ENCODE measurements at places on chromosomes 2 and 18.

DNA sequence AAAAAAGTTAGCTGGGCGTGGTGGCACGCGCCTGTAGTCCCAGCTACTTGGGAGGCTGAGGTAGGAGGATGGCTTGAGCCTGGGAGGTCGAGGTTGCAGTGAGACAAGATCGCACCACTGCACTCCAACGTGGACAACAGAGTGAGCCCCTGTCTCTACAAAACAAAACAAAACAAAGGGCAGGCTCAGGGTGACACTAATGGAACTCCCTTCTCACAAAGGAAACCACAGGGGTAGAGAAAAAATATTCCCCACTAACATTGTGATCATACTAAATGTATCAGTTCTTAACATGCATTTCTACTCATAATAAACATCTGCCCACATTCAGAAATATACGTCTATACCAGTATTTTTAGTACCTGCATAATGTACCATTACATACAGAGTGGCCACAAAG is 21.1 kb downstream of the STAM2 start:
- no peak for DNase-seq

DNA sequence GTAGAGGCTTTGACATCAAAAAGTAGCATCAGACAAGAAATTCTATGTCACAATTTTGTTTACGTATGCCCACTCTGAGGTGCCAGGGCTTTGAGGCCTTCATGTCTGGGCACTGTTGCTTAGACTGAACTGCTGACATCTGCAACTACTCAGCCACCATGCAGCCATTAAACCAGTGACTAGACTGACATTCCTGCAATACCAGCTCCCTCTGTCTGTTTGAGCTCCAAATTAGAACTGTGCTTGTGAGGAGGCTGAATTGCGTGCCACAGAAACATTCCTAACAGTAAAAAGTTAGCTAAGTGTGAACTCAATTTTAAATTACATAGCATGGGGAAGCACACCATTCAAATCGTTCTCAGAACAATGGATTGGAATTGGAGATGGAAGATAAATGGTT is 163.2 kb downstream of the INSIG2 start:
- no peak for DNase-seq

DNA sequence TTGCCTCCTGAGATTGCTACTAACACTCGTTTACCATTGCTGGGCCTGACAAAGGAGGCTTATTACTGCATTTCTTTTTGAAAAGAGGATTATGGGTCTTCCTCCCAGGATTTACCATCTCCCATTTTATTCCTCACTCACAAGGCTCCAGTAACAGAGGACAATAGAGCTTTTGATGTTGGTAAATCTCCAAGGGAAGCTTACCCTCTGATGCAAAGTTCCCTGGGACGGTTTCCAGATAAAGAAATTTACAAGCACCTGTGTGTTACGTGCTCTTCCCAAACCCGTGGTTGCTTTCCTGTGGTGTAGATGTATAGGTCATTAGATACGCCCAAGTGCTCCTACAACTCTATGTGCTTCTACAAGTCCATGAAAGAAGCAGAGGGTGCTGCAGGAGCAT is 17.1 kb downstream of the VSNL1 start:
- DNase-seq: no peak

GRCh38 chr18:76801567-76802505 is 20.5 kb upstream of the ZNF236 start:
- peak; percentile 8 for DNase-seq

DNA sequence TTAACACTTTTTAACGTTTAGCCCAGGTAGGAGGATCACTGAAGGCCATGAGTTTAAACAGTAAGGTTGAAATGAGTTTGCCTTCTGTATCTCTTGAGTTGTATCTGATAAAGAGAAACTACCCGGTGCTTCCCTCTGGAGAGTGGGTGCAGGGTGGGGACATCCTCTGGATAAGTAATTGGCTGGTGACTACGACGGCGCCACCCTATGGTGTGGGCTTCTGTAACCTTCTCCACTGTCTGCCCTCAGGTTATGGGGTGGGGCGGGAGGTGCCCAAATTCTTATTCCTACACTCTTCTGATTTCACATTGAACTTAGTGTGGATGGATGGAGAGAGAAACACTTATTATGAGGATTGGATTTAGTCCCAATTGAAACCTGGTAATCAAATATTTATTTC is 68.8 kb downstream of the LDLRAD4 start:
- DNase-seq: no peak

GRCh38 chr18:32612651-32613050 is 142.0 kb upstream of the GAREM1 start:
- no peak for DNase-seq

- no peak for DNase-seq
Observed at GRCh38 chr2:29841386-29842004, 79.9 kb downstream of the ALK start.

DNA sequence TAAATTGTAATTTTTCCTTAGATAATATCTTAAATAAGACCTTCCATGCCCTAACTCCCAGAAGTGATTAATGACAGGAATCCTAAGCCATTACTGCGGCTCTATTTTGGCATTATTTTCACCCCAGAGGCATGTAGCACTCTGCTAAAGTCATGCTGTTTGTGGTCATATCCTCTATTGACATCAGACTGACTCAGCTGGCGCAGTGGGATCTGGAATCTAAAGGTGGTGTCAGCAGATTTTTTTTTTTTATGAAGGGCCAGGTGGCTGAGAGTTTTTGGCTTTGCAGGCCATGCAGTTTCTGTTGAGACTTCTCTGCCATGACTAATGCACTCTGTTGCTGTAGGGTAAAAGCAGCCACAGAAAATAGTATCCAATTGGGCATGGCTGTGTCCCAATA is 64.1 kb upstream of the ACVR1C start:
- no peak for DNase-seq

- no peak for DNase-seq
Observed at GRCh38 chr2:158380746-158381145, 75.8 kb downstream of the CCDC148 start.

- DNase-seq: no peak
Observed at GRCh38 chr2:151908204-151908882, 80.1 kb upstream of the ARL5A start.

GRCh38 chr18:45871431-45872084 is 46.1 kb downstream of the SIGLEC15 start:
- DNase-seq: no peak

DNA sequence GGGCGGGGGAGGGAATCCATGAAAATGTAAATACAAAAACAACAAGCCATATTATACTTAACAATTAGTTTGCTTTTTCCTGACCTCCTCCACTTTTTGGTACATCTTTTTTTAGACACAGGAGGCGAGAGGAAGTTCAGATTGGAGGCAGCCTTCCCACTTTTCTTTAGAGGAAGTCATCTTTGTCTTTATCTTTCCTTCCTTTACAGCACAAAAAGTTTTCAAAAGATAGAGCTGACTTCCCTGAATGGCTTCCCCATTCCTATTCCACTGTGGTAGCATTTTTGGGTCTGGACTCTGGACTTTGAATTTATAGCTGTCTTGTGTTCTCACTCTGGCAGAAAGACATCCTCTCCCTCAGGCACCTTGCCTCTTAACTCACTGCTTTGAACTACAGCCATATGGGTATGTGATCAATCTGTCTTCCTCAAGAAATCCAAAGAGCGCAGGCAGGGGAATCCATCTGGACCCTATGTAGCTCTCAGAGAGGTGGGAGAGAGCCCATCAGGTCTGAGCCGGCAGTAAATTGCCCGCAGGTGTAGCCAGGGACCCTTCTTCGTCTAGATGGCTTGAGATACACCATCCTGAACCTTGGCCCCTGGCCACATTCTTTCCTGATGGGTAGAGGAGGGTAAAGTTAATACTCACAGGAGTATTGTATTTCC is 101.9 kb downstream of the AQP4 start:
- no peak for DNase-seq

- no peak for DNase-seq
Observed at GRCh38 chr2:29405707-29406106, 290.5 kb downstream of the CLIP4 start.

- no peak for DNase-seq
Observed at GRCh38 chr2:230557065-230557464, 141.1 kb downstream of the SP100 start.

GRCh38 chr2:3613524-3613905 is 18.6 kb downstream of the COLEC11 start:
- DNase-seq: no peak

DNA sequence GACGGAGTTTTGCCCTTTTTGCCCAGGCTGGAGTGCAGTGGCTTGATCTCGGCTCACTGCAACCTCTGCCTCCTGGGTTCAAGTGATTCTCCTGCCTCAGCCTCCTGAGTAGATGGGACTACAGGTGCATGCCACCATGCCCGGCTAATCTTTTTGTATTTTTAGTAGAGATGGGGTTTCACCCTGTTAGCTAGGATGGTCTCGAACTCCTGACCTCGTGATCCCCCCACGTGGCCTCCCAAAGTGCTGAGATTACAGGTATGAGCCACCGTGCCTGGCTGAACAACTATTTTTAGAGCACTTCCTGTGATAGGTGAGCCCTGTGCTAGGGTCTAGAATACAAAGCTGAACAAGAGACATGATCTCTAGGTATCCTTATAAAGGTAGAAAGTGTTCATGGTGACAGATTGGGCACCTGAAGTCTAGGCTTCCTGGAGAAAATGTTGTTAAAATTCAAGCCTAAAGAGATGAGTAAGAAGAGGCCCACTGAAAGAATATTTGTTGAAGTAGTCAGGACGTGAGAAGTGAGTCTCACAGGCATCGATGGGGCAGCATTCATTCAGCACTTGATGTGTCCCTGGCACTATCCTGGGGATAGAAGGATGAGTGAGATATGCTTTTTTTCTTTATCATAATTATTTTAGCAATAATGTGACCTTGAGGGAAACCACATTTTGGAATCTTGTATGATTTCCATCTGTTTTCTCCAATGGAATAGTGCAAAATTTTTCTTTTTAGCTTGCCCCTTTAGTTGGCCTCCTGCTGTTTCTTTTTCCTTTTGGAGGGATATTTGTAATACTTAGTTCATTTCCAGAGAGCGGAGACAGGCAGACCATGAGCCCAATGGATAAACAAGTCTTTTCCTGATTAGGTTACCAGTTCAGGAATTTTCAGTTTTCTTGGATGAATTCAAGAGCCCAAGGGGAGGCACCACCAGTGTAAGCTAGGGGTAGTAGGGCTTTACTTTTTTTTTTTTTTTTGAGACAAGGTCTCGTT is 5.1 kb downstream of the ZNF236 start:
- DNase-seq: no peak

- DNase-seq: no peak
Observed at GRCh38 chr2:95698146-95698545, 106.3 kb downstream of the TRIM43 start.

DNA sequence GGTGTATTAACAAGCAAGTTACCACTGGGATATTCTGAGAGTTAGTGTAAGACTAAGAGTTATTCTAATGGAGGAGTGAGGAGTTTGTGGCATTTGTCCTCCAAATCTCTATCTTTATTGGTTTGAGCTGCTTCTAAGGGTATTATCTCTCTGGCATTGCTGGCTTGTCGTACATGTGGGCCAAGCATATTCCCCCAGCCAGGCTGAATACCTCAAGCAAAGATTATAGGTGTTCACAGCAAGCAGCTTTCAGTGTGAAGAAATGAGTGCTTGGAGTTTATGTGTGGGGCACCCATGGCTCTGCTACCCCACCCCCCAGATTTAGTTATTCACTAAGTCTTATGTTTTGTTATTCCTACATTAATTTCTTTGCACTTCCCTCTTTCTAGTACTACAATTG is 193.6 kb upstream of the FANCL start:
- no peak for DNase-seq

GRCh38 chr18:47251289-47252120 is at the start of gene SKOR2:
SKOR2 (minus strand) TSS chr18:47251660; CDS start chr18:47249183, 2,477 bp downstream.
- DNase-seq: no peak

DNA sequence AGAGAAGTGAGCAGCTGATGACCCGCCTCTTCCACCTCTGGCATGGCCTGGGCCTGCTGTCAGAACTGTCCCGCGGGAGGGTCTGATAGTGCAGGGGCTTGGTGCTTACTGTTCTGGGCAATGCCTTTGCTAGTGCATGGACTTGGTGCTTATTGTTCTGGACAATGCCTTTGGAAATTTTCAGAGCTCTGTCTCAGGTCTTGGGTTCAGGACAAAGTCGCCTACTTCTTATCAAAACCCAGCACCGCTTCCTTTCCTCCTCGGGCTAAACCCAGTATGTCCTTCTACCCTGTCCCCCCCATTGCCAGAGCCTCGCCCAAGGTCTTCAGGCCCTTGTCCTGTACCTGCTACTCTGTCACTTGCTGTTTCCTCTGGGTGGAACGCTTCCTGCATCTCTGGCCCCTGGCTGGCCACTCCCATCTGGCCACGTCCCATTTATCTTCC is 149.6 kb downstream of the ACKR3 start:
- no peak for DNase-seq

- DNase-seq: no peak
Observed at GRCh38 chr2:212958757-212959295, 192.6 kb downstream of the IKZF2 start.

- no peak for DNase-seq
Observed at GRCh38 chr2:86446060-86446459, 4.9 kb downstream of the KDM3A start.

DNA sequence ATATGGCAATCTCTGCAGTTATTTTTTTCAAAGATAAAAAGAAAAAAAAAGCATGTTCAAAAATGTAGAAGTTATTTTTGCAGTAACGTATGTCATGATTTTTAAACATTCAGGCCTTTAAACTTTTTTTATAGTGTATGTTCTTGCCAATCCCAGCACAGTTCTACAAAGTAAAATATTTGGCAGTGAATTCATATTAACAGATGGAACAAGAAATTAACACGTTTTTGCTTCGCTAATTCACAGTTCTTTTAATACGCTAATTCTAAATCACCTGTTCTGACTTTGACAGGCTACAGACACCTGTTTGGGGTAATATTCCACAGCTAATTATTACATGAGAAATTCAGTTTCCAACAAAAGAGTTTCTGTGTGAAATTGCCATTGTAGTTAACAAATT is 183.2 kb downstream of the ARHGAP15 start:
- no peak for DNase-seq

- no peak for DNase-seq
Observed at GRCh38 chr2:235324324-235324723, 169.5 kb upstream of the AGAP1 start.

DNA sequence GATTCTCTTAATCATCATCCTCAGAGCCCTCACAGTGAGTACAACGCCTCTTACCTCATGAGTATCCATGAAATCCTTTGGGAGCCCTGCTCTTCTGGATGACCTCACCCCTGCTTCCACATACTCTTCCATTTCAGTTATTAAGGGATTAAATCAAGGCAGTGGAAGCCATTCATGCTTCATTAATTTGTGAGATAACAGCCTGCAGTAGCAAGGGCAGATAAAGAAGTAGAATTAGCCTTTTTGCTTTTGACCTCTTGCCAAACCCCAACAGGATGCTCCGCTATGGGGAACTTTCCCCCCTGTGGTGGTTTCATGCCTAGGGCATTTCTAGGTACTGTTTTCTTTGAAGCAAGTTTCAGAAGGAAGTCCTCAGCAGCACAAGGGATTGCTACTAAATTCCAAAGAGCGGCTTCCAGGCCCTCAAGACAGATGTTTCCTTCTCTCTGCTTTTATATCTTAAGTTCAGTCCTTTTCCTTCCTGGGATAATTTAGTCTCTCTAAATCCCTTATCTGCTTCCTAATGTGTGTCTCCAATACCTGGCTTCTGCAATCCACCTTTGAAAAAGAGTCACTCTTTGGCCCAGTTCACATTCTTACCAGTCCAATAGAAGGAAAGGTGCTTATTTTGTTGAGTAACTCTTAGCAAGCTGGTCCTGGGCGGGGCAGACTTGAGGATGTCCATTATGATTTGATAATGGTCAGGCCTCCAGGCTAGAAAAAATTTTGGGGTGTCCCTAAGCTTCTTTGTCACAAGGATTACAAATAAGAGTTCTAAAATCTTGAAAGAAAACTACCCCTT is 76.9 kb downstream of the MYO1B start:
- no peak for DNase-seq

Measured in activated naive CD4-positive, alpha-beta T cell (primary cell).